ENCODE measurements at places on chromosomes 12 and 14.
A peak's percentile ranks its signal among the peaks of the same experiment; 100 is the strongest.

GRCh38 chr14:68929623-68930307 lies 49.3 kb downstream of the ACTN1 start:
- DNase-seq, result no peak

- peak; percentile 93 for DNase-seq
Observed at GRCh38 chr12:115354007-115354890, 670.3 kb upstream of the TBX3 start.

GRCh38 chr12:114916541-114916940 lies 232.6 kb upstream of the TBX3 start:
- DNase-seq, result no peak

- DNase-seq, result no peak
Observed at GRCh38 chr12:126700096-126700495, 1566.9 kb upstream of the TMEM132C start.

DNA sequence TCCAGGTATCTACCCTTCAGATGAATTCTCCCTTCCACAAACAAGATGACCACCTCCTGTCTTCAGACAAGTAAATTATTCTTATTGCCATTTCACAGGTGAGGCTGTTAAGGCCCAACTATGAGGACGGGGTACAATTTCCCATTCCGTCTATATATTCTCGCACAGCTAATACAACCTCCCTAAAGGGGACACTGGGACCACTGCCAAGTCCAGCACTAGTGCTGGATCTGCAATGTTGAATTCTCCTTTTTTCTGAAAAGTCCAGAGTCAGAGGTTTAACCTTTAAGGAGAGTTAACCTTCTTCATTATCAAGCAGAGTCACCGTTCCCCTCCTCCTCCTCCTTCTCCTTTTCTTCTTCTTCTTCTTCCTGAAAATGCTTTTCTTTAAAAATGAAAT lies 130.4 kb upstream of the PARP11 start:
- no peak for DNase-seq

- DNase-seq, result peak; percentile 60
Observed at GRCh38 chr12:119869720-119870119, 7.4 kb downstream of the CIT start.

DNA sequence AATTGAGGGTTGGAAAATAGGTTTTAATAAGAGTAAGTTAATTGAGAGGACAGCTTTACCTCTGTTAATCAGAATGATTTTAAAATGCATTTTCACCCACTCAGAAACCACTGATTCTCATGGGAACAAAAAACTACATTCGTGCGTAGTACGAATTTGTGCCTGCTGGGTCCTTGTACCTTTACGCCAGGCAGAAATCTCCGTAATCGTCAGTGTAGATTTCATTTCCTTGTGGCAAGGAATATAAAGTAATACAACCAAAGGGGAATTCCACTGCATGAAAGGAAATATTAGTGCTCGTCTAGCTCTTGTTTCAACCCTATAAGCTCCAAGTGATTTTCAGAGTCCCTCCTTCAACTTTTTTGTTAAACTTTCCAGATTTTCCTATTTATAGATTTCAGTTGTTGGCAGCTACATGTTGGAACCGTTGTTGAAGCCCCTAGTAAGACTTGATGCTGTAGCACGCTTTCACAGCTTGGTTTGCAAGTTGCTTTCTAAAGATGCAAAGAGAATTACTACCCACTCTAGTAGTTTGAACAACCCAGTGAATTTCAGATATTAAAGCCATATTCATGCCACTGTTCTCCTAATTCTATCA lies 90.6 kb downstream of the ETV6 start:
- DNase-seq, result no peak

- peak; percentile 60 for DNase-seq
Observed at GRCh38 chr12:13223179-13223804, 26.8 kb downstream of the EMP1 start.

DNA sequence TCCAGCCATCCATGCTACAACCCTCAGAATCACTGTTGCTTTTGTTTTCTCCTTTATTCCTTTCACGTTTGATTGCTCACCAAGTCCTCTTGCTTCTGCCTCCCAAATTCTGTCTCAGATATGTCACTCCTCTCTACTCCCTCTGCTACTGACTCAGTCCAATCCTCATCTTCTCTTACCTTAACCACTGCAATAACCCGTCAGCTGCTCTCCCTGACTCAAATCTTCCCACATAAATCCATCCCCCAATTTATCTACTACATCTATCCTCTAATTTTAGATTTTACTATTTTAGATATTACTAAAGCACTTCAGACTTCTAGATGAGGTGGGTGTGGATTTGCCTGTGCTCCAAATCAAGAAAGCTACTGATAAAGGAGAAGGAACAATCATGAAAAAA lies 23.2 kb downstream of the EIF2B2 start:
- DNase-seq, result no peak

DNA sequence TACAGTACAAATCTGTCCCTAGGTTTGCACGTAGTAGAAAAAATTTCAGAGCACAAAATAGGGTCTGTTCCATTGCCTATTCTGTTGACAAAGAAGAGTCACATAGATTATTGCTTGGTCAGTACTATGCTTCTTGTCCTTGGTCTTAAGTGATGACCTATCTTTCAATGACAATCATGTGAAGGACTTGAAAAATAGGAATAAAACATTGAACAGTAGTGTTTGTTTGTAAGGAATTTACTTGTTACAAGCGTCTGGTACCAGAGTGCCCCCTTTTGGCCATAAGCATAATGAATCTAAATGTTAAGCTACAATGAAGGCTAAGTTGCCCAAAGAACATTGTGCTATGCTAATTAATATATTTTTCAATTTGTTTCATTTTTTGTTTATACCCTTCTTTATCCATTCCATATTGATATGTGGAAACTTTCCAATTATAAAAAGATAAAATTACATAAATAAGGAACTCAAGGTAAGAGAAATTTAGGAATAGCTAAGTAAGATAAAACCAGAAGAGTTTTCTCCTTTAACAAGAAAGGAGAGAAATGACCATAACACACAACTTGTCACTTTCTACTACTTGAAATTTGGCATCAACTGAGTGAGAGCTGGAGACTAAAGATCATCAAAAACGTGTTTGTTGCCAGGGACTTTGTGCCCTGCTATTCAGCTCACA lies 204.7 kb downstream of the EPS8 start:
- peak; percentile 66 for DNase-seq

DNA sequence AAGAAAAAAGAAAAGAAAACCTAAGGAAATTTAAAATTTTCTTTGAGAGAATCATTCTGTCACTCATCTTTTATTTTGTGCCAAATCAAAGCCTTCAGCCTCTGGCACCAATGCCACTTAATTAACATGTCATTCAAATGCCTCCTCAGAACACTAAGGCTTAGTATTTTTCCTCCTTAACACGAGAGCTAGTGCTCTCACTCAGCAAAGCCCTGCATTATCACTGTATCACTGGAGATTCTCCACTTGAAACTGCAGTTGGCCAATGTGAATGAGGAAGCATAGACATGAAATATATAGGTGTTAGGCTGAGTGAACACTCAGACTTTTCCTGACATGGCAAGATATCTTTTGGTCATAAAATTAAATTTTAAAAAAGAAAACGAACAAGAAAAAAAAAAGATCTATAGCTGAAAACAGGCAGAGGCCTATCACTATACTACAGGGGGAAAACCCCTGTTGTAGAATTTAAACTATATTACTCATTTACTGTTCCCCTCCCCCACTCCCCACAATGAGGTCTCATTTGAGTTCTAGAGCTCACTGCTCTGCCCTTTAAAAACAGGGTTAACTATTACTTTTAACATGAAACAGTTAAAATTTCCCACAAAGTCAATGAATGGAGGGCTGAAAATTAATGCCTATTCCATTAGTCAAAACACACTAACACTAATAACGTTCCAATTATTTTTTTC lies 5.1 kb downstream of the MBIP start:
- DNase-seq, result peak; percentile 23

DNA sequence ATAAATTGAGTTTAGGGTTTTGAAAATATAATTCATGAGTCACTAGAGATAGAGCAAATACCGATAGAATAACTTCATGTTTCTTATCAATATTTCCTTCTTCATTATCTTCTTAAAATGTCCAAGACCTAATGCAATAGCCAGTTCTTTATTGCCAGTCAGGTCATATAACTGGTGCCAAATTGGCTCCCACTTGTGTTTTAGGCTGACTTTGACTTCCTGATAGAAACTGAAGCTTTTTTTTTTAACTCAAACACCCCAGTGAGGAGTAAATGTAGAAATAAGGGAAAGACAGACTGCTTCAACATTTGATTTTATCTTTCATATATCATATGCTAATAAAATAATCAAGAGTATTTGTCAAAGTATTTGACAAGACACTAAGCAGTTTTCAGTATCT lies 80.7 kb downstream of the ARMH4 start:
- DNase-seq, result no peak

- DNase-seq, result no peak
Observed at GRCh38 chr12:20232931-20233675, 135.2 kb upstream of the PDE3A start.

- DNase-seq, result peak; percentile 93
Observed at GRCh38 chr12:23083267-23083666, 458.3 kb downstream of the ETNK1 start.

- DNase-seq, result peak; percentile 72
Observed at GRCh38 chr14:90658541-90658967, 157.7 kb downstream of the TTC7B start.

All from kidney tubule cell (primary cell).